Kidney tubule cell (primary cell): ENCODE measurements at places on chromosomes 5 and 9.
A peak's percentile ranks its signal among the peaks of the same experiment; 100 is the strongest.

- no peak for DNase-seq
These were observed 18.2 kb downstream of the HBEGF start for GRCh38 chr5:140328036-140328764.

DNA sequence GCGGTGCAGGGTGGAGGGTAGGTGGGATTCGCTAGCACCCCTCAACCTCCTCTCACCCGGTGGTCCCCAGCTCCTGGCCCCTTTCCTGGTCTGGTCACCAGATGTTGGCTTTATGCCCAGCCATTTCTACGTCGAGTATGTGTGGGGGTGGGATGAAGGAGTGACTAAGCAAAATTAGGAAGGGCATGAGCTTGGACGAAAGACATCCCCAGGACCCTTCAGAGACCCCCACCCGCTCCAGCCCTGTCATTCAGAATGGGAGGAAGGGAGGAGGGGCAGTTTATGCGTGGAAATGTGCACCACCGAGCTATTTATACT lies 742 bp downstream of the BHMT2 start:
- DNase-seq: peak; percentile 48

DNA sequence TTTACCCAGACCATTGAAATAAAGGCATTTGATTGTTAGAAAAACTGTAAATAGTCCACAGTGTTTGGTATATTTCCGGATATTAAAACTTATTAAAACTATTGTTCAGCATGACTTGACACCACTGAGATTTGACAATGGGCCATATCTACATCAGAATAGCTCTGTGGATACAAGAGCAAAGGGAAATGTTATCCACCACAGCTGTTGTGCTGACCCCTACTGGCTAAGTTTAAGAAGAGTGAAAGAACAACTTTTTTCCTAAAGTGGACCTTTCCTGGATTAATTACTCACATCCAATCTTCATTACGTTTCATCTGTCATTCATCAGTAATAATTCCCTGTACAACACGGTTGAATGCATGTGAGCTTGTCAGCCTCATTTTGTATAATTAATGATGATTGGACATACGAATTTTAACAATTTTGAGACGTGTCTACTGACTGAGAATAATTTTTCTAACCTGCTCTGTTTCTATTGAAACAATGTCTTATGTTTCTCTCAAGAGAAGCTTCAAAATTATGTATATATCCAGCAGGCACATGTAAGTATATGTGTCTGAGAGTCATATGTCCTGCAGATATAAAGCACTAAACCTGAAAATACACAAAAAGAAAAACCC lies 1952.6 kb downstream of the MAT2B start:
- DNase-seq: peak; percentile 48

GRCh38 chr9:84070590-84070989 lies 90.0 kb downstream of the RMI1 start:
- no peak for DNase-seq

- DNase-seq: peak; percentile 89
These were observed 139.6 kb upstream of the RASA1 start for GRCh38 chr5:87127956-87128687.

DNA sequence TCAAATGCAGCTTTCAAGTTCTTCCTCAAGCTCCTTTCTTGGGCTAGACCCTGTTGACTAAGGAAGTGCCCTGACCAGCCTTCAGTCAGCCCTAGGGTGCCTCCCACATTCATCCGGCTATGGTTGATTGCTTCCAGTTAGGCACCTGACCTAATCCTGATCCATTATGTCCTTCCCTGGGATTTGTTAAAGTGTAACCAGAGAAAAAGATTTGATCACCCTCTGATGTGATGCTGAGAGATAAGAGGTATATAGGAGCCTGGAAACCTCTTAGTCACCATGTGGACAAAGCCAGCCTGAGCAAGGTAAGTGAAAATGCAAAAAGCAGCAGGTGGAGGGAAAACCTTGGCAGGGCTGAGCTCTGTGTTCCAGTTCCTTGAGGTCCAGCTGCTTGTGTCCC lies 178.8 kb upstream of the ERCC6L2 start:
- peak; percentile 93 for DNase-seq

DNA sequence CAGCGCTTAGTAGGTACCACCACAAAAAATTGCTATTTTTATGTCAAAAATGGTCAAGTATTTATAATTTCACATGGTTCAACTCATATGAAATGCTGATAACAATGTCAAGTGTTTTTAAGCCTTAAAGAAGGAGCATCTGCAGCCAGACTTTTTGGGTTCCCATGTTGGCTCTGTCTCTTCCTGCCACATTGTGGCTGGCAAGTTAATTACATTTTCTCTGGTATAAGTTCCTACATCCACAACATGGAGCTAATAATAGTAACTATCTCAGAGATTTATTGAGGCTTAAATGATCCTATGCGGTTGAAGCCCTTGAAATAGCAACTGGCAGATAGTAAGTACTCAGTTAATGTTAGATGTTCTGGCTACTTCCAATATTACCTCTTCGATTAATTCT lies 5.4 kb downstream of the ATP10B start:
- DNase-seq: no peak
